ENCODE measurements at places on chromosomes 1 and 21.
A peak's percentile ranks its signal among the peaks of the same experiment; 100 is the strongest.

DNA sequence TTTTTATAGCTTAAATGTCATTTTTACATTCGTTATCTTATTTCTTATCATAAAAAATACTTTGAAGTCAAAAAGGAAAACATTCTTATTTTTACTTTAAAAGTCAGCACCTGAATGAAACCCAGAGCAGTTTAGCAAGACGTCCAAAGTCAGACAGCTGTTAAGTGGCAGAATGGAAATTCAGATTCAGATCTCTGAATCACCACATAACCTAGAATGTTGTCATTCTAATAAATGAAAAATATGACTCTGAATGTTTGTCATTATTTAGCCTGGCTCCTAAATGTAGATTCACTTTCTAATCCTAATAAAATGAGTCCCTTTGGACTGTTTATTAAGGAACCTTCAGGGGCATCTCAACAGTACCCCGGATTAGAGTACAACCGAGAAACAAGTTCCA is 75.2 kb upstream of the RGS7 start:
- no peak for DNase-seq
- no peak overlapping the region for H3K4me3 ChIP-seq
- H3K4me1 ChIP-seq: no peaks in the 10 kb centered on the region
- peaks cover 20% of the 10 kb centered on the region for H3K27me3 ChIP-seq

GRCh38 chr1:172185211-172185610 is 235.3 kb upstream of the C1orf105 start:
- no peak overlapping the region for H3K4me3 ChIP-seq
- no peak for DNase-seq
- H3K4me1 ChIP-seq: peaks cover 30% of the 10 kb centered on the region
- H3K36me3 ChIP-seq: no peaks in the 10 kb centered on the region
- H3K27ac ChIP-seq: no peak overlapping the region
- H3K27me3 ChIP-seq: no peaks in the 10 kb centered on the region

GRCh38 chr21:44865561-44866280 is 7.8 kb downstream of the PTTG1IP start:
- H3K4me1 ChIP-seq: peaks cover 71% of the 10 kb centered on the region
- peaks cover 36% of the 10 kb centered on the region for H3K36me3 ChIP-seq
- peak overlapping the region; percentile 91 for H3K27ac ChIP-seq
- H3K27me3 ChIP-seq: no peaks in the 10 kb centered on the region

DNA sequence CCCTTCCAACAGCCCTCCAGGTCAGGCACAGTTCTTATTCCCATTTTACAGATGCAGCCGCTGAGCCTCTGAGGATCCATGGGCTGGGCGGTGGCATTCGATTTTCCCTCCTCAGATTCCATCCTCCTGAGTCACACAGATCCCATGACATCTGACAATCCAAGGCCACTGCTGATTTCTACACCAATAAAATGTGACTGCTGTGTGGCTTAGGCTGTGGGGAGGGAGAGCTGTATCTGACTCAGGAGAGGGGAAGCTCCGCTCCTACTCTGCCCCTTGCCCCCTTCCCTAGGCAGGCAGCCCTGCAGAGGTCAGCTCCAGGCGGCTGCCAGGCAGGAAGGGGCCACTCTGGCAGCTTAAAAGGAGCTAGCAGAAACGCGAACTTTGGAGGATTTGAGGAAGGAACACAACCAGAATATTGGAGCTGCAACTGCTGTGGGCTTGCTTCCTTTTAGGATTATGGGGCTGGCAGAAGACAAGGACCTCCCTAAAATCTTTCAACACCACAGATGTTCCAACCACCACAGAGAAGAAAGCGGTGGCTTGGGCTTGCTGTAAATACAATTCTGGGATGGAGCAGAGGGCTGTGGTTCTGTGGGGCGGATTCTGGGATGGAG is 50.0 kb downstream of the MRPL37 start:
- no peak overlapping the region for H3K4me3 ChIP-seq
- no peak overlapping the region for H3K27ac ChIP-seq
- peaks cover 1% of the 10 kb centered on the region for H3K36me3 ChIP-seq
- H3K27me3 ChIP-seq: no peaks in the 10 kb centered on the region

- H3K36me3 ChIP-seq: no peaks in the 10 kb centered on the region
- H3K27me3 ChIP-seq: peaks cover 9% of the 10 kb centered on the region
- DNase-seq: no peak
- H3K4me1 ChIP-seq: no peaks in the 10 kb centered on the region
Measured at GRCh38 chr1:117794073-117794472, 135.3 kb downstream of the GDAP2 start.
